H1 (cell line): ENCODE measurements at places on chromosomes 11 and 22. TPM values are rescaled to one million over a fixed set of nuclear protein-coding genes. Genes with fewer than 3 reads are reported as not detected.

The OR8D4 gene
- not detected in 2 replicates for total RNA-seq

The PANX2 gene
- 5.0 and 5.4 TPM in 2 replicates for total RNA-seq

The IL10RA gene
- 0.11 and 0.31 TPM in 2 replicates for total RNA-seq

- no peak for DNase-seq
These were observed 90.0 kb upstream of the NARS2 start for GRCh38 chr11:78664636-78665035.

DNA sequence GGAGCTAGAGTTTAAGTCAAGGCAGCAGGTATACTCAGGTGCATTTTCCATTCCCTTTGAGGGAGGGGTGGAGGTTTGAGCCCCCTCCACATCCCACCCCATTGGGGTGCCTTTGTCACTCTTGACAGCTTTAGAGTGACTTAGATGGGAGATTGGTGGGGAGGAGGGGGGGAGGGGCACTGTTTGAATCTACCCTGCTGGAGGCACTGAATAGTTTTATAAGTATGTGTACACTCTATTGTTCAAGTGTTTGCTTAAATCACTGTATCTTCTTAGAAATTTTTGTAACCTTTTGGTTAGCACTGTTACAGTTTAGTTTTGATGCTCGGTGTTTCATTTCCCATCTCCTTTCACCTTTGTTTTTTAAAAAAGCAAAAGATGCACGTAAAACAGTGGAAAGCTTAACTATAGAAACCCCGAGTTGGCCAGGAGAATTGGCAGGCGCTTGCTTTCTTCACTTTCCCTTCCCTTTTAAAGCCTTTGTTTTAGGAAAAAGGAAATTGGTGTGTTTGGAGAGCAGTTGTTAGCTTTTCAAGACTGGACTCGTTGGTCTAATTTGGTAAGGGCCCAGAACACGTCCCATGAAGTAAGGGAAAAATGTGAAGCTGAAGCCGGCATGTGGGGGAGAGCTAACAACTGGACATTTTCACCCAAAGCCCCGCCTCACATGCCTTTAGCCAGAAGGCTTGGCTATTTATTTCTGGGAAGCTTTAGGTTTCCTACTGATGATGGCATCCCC lies 42.8 kb downstream of the TNRC6B start:
- DNase-seq: no peak

- no peak for DNase-seq
These were observed 910 bp downstream of the CLTCL1 start for GRCh38 chr22:19290400-19291217.
